Neural progenitor cell (in vitro differentiated cells): ENCODE measurements at places on chromosomes 1 and 21. TPM values are rescaled to one million over a fixed set of nuclear protein-coding genes. Genes with fewer than 3 reads are reported as not detected.

The METTL18 gene
- total RNA-seq = 13.3 and 24.2 TPM in 2 replicates

The FCRL1 gene
- total RNA-seq = not detected in 2 replicates

The CELA3A gene
- not detected in 2 replicates for total RNA-seq

The GBP7 gene
- not detected in 2 replicates for total RNA-seq

The FOXD3 gene
- total RNA-seq = 0.06 and 0.37 TPM in 2 replicates

- no peak for DNase-seq
Measured at GRCh38 chr21:27671207-27671606, 704.3 kb upstream of the ADAMTS5 start.
